CD4-positive, alpha-beta T cell treated with Interleukin-4 for 4 hours (primary cell): ENCODE measurements at places on chromosomes 2 and 18.

GRCh38 chr2:58906081-58906645, 665.0 kb upstream of the FANCL start:
- DNase-seq = no peak

- no peak for DNase-seq
Observed at GRCh38 chr2:52402128-52402527, 1365.5 kb upstream of the CHAC2 start.

DNA sequence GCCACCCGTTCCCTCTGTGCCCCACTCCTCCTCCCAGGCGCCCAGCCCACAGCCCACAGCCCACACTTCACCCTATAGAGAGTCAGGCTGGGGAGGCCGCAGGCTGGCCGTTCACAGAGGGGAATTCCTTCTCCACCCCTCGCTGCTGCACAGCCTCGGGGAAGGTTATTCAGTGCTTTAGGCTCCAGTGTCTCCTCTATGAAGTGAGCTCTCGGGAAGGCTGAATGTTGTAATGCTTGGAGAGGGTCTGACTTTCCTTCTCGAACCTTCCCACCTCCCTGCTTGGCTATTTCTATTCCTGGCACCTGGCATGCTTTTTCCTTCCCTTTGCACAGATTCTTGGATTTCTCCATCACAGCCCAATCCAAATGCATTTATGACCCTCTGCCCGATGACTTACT, 62.5 kb upstream of the SMAD7 start:
- DNase-seq = no peak

- DNase-seq = no peak
Observed at GRCh38 chr2:122875091-122875865, 1119.8 kb downstream of the TSN start.

DNA sequence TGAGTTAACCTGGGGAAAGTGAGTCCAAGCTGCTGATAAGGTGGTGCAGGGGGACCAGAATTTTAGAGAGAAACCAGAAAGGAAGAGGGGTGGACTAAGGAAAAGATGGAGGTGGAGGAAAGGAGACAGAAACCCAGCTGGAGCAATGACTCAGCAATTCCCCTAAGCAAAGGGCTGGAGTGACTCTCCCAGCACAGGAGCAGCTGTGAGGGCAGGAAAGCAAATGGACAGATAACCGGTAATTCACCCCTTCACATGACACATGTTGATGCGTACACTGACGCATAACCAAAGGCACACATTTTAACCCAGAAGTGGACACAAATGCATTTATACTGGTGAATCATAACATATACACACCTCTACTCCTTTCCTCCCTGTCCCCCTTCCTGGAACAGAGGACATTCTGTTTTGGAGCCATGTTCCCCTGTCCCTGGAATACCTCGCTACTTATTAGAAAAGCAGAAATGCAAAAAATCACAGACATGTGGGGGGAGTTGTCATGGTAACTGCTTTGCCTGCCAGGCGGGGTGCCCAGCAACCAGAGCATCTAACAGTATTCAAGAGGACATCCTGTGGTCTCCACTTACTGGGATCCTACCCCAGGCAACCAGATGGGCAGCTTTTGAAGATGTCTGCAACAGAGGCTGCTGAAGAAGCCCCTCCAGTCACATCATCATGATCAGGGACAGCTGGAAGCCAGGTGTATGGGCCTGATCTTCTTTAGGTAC, 4.7 kb downstream of the CDK5R2 start:
- no peak for DNase-seq

DNA sequence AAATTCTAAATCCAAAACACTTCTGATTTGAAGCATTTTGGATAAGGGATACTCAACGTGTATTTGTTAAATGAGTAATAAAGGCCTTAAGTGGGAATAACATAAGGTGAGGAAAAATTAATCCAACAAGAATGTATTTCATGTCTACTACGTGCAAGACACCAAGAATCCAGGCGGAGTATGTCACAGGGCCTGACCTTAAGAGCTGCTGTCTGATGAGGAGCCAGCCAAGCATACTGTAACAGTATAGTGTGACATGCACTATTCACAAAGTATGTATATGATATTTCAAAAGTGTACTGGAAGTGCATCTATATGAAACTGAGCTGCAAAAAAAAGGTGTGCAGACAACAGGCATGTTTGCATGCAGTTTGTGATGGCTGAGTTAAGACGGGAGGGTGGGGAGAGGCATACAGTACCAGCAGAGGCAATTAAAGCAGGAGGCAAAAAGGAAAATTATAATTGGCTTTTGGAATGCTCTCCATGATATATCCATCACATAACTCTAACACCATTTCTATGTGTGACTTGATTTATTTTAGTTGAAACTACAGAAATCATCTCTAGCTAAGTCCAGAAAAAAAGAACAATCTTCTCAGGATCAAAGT, 18.2 kb downstream of the IWS1 start:
- DNase-seq = no peak

- no peak for DNase-seq
Observed at GRCh38 chr2:160720098-160720497, 226.5 kb upstream of the RBMS1 start.

DNA sequence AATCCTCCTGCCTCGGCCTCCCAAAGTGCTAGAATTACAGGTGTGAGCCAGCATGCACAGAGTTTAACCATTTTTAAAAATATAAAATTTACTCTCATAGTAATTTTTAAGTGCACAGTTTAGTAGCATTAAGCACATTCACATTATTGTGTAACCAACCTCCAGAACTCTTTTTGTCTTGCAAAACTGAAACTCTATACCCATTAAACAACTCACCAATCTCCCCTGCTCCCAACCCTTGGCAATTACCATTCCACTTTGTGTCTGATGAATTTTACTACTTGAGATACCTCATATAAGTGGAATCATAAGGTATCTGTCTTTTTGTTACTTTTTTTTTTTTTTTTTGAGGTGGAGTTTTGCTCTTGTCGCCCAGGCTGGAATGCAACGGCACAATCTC, 112.5 kb downstream of the BMPR2 start:
- DNase-seq = no peak

DNA sequence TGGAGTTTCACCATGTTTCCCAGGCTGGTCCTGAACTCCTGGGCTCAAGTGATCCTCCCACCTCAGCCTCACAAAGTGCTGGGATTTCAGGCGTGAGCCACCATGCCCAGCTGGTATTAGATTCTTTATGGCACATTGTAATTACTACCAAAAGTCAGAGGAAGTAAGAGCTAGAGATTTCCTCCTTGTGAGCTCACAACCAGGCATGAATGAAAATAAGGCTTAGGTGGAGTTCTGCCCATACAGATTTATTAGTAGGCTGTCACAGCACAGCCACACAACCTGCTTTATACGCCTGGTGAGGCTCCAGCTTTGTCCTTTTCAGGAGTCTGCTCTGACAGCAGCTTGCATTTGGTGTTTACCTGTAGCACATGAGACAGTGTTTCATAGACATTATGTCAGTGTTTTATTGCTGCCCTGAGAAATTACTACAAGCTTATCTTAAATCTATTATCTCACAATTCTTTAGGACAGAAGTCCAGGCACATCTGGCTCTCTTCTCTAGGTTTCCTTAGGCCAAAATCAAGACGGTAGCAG, 156.6 kb downstream of the TANC1 start:
- no peak for DNase-seq

- no peak for DNase-seq
Observed at GRCh38 chr2:95351598-95351915, 51.0 kb upstream of the FAHD2A start.
